ENCODE measurements at places on chromosomes 4 and X.
A peak's percentile ranks its signal among the peaks of the same experiment; 100 is the strongest.

GRCh38 chrX:48971249-48972219, at the start of gene KCND1:
TSS of gene KCND1 (minus strand) at chrX:48971844. CDS start at chrX:48970271, 1,573 bp downstream.
- no peak within 1 kb of the TSS for H3K27ac ChIP-seq
- DNase-seq: peak; percentile 36
- H3K27me3 ChIP-seq: no peaks in the 10 kb centered on the region
- peaks cover 9% of the 10 kb centered on the region for H3K4me1 ChIP-seq
- H3K36me3 ChIP-seq: peaks cover 18% of the 10 kb centered on the region
- peak within 1 kb of the TSS; percentile 47 for H3K4me3 ChIP-seq

DNA sequence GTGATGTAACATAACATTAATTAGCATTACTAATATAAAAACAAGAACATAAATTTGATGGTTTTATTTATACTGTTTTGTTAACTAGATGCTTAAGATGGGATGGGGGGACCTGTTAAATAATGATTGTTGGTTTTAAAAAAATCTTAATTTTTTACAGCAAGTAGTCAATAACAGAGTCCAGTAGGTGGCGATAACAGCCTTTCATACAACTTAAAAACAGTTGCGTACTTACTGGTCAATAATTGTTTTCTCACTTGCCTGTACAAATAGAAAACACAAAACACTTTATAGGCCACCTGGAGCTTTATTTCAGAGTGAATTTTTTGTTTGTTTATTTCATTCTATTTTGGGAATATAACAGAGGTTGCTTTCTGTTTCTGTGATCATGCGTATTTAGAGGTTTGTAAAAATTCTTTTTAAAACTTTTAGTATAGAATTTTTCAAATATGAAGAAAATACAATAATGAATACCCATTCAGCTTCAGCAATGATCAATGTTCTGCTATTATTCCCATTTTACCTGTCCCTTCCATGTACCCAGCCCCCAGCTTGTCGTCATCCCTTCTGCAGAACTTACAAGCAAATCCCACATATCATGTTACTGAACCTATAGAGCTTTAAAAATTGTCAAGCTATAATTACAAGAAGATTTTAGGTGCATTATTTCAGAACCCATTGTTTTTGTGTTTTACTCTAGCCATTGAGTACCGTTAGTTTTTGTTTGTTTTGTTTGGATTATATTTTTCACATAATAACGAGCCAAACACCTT, 97.1 kb downstream of the MRPL1 start:
- H3K27me3 ChIP-seq: no peaks in the 10 kb centered on the region
- H3K4me1 ChIP-seq: no peaks in the 10 kb centered on the region
- no peak for DNase-seq
- no peak overlapping the region for H3K27ac ChIP-seq
- peaks cover 5% of the 10 kb centered on the region for H3K36me3 ChIP-seq
- H3K4me3 ChIP-seq: peak overlapping the region; percentile 22

DNA sequence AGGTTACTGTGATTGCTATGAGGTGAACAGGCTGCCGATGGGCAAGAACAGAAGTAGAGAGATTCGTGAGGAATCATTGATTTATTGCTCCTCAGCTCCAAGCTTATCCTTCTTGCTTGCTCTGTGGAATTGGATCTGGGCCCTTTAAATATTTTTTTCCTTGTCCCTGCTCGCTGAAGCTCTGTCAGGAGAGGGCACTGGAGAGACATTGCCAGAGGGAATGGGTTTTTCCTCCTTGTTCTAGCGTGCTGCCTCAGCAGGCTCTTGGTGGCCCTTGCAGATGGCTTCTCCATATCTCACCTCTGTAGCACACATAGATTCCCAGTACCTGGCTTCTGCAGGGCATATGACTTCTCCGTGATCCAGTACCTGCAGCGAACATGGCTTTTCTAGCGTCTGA, 67.4 kb downstream of the CNGA2 start:
- H3K36me3 ChIP-seq: no peaks in the 10 kb centered on the region
- no peaks in the 10 kb centered on the region for H3K27me3 ChIP-seq
- H3K27ac ChIP-seq: no peak overlapping the region
- no peak for DNase-seq

- H3K27ac ChIP-seq: no peak overlapping the region
- no peak overlapping the region for H3K4me3 ChIP-seq
- H3K27me3 ChIP-seq: peaks cover 21% of the 10 kb centered on the region
- peaks cover 6% of the 10 kb centered on the region for H3K4me1 ChIP-seq
- H3K36me3 ChIP-seq: no peaks in the 10 kb centered on the region
Observed at GRCh38 chr4:153156263-153156662, 48.0 kb upstream of the TRIM2 start.

DNA sequence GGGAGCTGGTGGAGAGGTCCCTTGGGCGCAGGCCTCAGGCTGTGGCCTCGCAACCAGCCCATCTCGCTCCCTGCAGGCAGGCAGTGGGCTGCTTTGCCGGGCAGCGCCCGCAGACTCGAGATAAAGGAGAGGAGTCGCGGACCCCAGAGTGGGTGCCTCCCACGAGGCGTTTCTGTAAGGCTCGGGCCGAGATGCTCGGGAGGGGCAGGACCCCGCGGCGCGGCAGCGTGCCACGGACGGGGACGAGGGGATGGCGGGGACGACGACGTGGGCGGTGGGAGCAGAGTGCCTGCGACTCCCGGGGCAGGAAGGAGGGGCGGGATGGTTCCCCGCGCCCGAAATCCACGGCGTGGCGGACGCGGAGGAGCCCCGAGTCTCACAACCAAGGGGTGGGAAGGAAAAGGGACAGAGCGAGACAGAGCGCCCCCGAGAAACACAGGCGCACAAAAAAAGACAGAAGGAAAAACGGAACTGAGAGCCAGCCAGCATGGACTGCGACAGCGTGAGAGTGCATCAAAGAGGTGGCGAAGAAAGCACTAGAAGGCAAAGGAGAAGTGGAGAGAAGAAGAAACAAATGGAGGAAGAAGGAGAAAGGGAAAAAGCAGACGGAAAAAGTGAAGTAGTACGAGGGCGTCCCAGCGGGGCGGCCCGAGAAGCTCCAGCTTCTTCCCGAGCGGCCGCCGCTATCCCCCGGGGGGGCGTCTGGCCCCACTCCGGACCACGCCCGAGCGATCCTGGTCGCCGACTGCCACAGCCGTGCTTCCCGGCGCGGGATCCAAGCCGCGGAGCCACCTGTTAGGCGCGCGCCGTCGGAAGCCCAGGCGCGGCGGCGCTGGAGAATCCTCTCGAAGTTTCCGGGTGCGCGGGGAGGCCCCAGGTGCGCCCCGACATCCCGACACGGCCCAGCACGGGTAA, 1.5 kb downstream of the BEND4 start:
- no peaks in the 10 kb centered on the region for H3K36me3 ChIP-seq
- H3K4me3 ChIP-seq: peak overlapping the region; percentile 35
- H3K27ac ChIP-seq: no peak overlapping the region
- DNase-seq: no peak
- peaks cover 38% of the 10 kb centered on the region for H3K27me3 ChIP-seq

DNA sequence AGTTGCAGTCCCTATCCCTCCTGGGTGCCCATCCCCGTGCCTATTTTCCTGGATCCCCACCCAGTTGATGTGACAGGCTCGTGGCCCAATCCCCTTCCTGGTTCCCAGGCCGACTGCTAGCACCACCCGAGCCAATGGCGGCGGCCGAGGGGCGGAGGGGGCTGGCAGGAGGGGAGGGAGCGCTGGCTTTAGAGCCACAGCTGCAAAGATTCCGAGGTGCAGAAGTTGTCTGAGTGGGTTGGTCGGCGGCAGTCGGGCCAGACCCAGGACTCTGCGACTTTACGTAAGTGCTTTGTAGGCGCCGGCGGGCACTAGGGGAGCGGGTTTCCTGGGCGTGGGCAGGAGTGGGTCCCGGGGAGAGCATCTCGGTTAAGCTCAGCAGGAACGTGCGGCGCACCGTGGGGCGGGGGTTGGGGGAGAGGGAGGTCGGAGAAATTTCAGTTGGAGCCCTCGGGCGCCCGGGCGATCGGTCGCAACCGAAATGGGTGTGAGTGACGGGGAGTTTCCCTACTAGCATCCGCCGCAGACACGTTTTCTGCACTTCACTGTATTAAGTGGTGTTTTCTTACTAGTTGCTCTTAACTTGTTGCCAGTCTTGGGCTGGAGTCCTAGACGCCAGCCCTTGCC, at the start of gene PLS3:
PLS3 (plus strand) TSS at position 197 of the 627 bp plus-strand sequence. CDS start 49,077 bp downstream, outside the sequence.
- peak within 1 kb of the TSS; percentile 60 for H3K4me3 ChIP-seq
- DNase-seq: peak; percentile 90
- no peaks in the 10 kb centered on the region for H3K36me3 ChIP-seq
- H3K4me1 ChIP-seq: no peaks in the 10 kb centered on the region
- peak within 1 kb of the TSS; percentile 89 for H3K27ac ChIP-seq

GRCh38 chr4:163548481-163549243, 54.2 kb downstream of the TMA16 start:
- H3K27ac ChIP-seq: no peak overlapping the region
- H3K4me3 ChIP-seq: no peak overlapping the region
- DNase-seq: no peak
- no peaks in the 10 kb centered on the region for H3K36me3 ChIP-seq

DNA sequence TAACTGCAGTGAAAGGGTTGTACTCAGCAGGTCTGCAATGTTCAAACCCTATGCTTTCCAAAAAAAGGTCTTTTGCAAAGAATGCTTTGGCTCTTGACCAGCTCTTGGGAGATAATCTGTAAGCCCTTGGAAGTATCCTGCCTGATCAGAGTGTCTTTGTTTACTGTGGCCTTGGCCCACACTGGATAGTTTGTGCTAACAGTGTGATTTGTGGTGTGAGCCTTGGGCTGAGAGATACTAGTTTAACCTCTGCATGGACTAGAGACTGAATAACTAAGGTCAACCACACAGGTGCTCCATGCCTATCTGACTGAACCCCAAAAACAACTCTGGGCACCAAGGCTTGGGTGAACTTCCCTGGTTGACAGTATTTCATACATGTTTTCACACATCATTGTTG, 3.6 kb upstream of the MAGED1 start:
- no peak overlapping the region for H3K4me3 ChIP-seq
- no peak overlapping the region for H3K27ac ChIP-seq
- H3K27me3 ChIP-seq: no peaks in the 10 kb centered on the region
- DNase-seq: no peak

GRCh38 chr4:138815811-138816210, 199.8 kb upstream of the NOCT start:
- no peaks in the 10 kb centered on the region for H3K36me3 ChIP-seq
- H3K4me3 ChIP-seq: no peak overlapping the region
- DNase-seq: no peak
- no peaks in the 10 kb centered on the region for H3K4me1 ChIP-seq
- H3K27ac ChIP-seq: no peak overlapping the region

DNA sequence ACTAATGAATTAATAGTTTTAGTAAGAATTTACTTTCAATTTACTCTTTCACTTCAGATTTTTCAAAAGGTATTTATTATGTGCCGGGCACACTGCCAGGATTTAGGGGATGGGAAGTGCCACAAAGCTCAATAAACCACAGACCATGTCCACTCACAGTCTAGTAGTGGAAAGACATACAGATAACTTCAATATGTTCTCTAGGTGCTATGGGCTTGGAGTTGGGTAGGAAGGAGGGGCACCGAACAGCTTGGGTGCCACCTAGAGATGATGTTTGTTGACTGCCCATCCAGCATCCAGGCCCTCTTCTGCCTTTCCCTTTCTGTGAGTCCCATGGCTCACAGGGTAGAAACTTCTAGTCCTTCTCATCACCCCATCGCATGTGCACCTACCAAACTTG, 17.8 kb downstream of the MFAP3L start:
- H3K27ac ChIP-seq: no peak overlapping the region
- H3K4me3 ChIP-seq: no peak overlapping the region
- no peaks in the 10 kb centered on the region for H3K36me3 ChIP-seq
- H3K4me1 ChIP-seq: no peaks in the 10 kb centered on the region
- no peak for DNase-seq

DNA sequence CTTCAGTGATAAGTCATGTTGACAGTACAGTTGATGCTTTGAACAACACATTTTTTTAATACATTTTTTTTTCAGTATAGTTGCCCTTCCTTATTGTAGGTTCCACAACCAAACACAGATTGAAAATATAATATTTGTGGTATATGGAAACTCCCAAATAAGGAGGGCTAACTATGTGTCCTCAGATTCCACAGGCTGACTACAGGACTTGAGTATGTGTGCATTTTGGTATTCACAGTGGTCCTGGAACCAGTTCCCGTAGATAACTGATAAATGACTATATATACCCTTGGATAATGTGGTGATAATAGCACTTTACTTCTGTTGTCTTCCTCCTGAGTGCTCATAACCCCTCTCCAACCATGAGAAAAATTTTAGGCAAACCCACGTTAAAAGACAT, 111.6 kb upstream of the NUDT6 start:
- no peak for DNase-seq
- no peaks in the 10 kb centered on the region for H3K27me3 ChIP-seq
- no peaks in the 10 kb centered on the region for H3K36me3 ChIP-seq
- H3K4me1 ChIP-seq: no peaks in the 10 kb centered on the region

GRCh38 chrX:55240788-55241340, 20.7 kb downstream of the PAGE5 start:
- H3K4me3 ChIP-seq: no peak overlapping the region
- no peaks in the 10 kb centered on the region for H3K4me1 ChIP-seq
- H3K36me3 ChIP-seq: no peaks in the 10 kb centered on the region
- H3K27me3 ChIP-seq: no peaks in the 10 kb centered on the region

- H3K27me3 ChIP-seq: no peaks in the 10 kb centered on the region
- no peak overlapping the region for H3K27ac ChIP-seq
- DNase-seq: no peak
- H3K4me1 ChIP-seq: no peaks in the 10 kb centered on the region
Observed at GRCh38 chrX:20414762-20415445, 148.2 kb upstream of the RPS6KA3 start.

DNA sequence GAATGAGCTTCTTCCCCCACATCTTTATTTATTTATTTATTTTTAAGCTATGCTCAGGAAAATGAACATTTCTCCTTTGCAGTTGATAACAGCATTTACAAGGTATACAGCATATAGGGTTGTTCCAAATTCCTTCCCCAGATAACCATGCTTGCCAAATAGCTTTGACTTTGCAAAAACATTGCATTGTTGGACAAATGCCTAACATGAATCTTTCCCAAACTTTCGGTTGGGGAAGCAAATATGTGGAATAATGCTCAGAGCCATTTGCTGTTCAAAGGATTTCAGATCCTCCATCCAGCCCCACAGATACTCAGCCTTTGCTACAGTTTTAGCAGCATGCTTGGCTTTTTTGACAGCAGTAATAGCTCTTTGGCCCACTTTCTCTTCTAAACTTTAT, 127.2 kb upstream of the AGA start:
- H3K36me3 ChIP-seq: no peaks in the 10 kb centered on the region
- H3K27ac ChIP-seq: no peak overlapping the region
- no peaks in the 10 kb centered on the region for H3K27me3 ChIP-seq
- no peak for DNase-seq

GRCh38 chrX:16528620-16529019, 121.3 kb upstream of the S100G start:
- no peak for DNase-seq
- H3K27me3 ChIP-seq: no peaks in the 10 kb centered on the region
- no peaks in the 10 kb centered on the region for H3K4me1 ChIP-seq

DNA sequence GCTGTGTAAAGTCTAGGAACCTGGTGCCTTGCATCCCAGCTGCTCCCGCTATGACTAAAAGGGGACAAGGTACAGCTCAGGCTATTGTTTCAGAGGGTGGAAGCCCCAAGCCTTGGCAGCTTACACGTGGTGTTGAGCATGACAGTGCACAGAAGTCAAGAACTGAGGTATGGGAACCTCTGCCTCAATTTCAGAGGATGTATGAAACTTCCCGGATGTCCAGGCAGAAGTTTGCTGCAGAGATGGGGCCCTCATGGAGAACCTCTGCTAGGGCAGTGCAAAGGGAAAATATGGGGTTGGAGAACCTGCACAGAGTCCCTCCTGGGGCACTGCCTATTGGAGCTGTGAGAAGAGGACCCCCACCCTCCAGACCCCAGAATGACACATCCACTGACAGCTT, 76.6 kb downstream of the DDX60 start:
- no peaks in the 10 kb centered on the region for H3K27me3 ChIP-seq
- H3K4me1 ChIP-seq: no peaks in the 10 kb centered on the region
- no peak overlapping the region for H3K27ac ChIP-seq
- no peak for DNase-seq

Measured in heart left ventricle (tissue), 16 donors.